AG04449 (cell line): ENCODE measurements at places on chromosomes 16 and 17.

GRCh38 chr17:40284085-40284713, 3.5 kb upstream of the CDC6 start:
- peak; percentile 78 for DNase-seq

- DNase-seq, result no peak
Measured at GRCh38 chr16:88144028-88144511, 192.8 kb downstream of the BANP start.

DNA sequence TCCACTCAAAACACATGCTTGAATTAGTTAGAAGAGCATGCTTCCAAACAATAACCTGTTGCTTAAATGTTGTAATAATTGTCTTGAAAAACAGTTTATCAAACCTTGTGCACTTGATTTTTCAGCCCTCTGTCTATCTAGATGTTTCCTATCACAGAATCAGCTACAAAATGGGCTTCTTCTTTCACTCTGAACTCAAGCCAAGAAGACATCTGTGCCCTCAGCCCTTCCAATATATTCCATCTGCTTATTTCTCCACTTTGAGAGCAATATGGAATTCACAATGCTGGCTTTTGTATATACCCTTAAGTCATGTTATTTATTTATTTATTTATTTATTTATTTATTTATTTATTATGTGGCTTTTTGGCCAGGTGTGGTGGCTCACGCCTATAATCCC, 234.2 kb downstream of the TOX3 start:
- DNase-seq, result no peak

DNA sequence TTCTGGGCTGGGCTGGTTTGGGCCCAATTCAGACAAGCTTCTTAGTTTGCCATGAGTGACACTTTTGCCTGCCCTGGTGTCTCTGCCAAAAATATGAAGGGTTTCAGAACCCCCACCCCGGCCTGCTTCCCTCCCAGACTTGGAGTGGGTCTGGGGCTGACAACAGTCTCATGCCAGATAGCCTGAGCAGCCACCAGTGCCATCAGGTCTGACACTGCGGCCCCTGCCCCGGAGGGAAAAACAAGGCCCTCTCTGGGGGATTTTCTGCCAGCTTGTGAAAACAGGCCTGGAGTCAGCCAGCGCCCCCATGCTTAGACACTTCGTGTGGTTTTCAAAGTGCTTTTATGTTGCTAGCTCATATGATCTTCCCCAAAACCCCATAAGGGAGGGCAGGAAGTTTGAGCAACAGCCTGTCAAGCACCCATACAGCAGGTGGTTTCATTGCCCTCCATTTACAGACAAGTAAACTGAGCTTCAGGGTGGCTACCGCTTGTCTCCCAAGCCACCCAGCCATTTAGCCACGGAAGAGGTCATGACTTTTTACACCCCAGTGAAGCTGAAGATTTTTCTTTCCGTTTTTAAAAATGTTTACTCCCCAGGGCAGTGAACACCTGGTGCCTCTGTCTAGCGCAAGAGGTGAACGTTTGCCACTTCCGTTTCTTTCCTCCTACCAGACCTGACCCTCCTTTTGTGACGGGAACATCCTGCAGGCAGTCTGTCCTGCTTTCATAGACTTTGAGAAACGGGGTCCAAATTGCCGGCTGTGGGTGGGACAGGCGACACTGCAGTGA, 300.6 kb downstream of the SEC14L1 start:
- DNase-seq, result no peak

- DNase-seq, result no peak
Measured at GRCh38 chr16:48817032-48817431, 207.1 kb upstream of the N4BP1 start.

- no peak for DNase-seq
Measured at GRCh38 chr17:65418622-65419021, 142.8 kb downstream of the AXIN2 start.

- DNase-seq, result peak; percentile 12
Measured at GRCh38 chr16:1745900-1746692, 25.2 kb downstream of the NME3 start.

DNA sequence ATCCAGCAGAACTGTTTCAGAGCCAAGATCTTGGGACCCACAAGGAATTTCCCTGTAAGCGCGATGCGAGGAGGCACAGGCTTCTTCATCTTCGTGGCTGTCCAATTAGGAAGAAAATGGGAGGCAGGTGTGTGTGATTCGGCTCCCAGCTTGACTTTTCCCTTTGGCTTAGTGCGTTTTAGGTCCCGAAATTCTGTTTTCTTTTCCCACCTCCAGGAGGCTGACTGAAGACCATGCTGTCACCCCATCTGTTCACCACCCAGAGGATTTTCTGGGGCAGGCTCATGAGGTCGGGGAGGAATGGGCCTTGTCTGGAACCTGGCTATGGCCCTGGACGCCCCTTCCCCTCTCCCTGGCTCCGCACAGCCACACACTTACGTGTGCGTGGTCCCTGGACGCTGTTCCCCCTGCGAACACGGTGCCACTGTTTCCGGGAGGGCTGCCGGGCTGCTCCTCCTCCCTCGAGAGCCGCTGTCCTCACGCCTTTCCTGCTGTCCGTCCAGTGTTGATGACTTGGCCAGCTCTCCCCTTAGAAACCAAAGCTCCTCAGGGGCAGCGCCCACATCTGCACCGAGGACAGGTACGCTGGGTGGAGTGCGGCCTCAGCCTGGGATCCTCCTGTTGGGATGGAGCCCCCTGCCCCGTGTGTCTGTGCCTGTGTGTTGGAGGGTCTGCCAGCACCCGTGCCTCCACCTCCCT, 2.7 kb upstream of the PABPN1L start:
- DNase-seq, result no peak

DNA sequence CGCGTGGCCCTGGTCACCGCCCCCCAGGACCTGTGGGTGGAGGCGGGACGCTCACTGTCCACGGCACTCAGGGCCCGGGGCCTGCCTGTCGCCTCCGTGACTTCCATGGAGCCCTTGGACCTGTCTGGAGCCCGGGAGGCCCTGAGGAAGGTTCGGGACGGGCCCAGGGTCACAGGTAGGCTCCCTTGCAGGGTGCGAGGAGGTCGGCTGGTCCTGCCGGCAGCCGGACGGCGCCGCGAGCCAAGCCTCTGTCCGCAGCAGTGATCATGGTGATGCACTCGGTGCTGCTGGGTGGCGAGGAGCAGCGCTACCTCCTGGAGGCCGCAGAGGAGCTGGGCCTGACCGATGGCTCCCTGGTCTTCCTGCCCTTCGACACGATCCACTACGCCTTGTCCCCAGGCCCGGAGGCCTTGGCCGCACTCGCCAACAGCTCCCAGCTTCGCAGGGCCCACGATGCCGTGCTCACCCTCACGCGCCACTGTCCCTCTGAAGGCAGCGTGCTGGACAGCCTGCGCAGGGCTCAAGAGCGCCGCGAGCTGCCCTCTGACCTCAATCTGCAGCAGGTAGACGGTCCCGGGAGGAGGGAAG, 1.3 kb downstream of the GUCY2D start:
- no peak for DNase-seq

DNA sequence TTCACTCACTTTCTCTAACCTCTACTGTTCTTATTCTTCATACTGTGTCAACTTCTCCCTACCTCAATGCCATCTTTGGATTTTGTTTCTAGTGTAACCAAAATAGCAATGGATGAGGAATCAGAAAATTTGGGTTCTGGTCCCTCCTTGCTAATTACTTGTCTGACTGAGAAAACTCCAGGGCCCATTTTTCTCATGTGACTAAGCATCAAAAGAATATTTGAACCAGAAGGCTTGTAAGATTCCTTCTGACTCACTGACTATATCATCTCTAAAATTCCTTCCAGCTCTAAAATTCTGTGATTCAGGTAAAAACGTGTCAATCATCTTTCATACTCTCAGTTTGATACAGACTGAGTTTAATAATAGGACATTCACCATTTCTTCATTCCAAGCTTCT, 57.9 kb downstream of the BRIP1 start:
- peak; percentile 50 for DNase-seq

DNA sequence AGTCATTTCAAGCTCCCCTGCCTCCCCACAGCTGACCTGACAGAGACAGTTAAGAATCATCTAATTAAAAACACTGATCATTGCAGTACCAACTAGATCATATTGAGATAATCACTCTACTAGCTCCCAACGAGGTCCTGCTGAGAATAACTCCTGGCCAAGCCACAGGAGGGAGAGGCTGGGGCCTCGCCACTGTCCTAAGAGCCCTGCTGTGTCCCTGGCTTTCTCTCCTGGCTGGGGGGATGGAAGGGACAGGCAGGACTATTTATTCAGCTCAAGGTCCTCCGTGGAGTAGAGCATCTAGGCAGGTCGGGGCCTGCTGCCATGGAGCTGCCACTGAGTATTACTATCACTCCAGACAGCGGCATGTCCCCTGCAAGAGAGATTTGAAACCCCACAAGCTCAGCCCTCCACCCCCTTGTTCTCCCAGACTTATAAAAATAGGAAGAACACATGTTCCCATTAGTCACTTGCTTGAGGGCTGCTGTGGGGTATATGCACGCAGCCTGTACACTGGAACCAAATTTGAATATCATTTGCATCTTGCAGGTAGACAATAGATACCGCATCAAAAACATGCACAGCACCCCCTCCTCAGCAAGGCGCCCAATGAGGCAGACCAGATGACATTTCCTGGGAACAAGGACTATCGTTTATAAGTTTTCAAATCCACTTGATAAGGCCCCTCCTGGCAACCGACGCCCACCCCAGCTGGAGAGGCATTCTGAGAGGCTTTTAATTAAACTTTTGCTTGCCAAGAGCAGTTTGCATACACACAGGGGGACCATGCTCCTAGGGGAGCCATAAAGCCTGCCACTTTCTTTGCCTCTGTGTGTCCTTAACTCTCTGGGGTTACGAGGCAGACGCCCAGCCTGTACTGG, 385.2 kb upstream of the ZFHX3 start:
- DNase-seq, result no peak

GRCh38 chr16:50697881-50698767, 4.7 kb downstream of the NOD2 start:
- no peak for DNase-seq

GRCh38 chr17:75242461-75243042, 18.9 kb downstream of the GGA3 start:
- DNase-seq, result no peak

GRCh38 chr16:74758801-74759200, 15.8 kb downstream of the FA2H start:
- DNase-seq, result no peak

DNA sequence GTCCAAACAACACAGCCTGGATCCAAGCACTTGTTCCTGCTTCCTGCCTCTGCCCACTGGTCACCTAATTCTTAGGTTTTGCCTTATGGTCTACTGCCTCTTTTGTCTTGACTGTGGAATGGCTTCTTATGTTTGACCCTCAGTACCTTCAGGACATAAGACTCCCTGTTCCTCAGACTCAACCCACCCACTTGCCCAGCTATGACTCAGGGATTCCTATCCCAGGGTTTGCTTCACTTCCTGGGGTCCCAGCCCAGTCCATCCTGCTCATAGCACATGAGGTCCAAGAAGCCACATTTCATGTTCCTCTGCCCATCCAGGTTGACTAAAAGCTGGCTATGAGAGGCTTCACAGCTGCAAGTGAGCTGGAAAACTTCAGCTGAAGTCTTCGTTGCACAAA, 320.9 kb upstream of the CDH5 start:
- no peak for DNase-seq

DNA sequence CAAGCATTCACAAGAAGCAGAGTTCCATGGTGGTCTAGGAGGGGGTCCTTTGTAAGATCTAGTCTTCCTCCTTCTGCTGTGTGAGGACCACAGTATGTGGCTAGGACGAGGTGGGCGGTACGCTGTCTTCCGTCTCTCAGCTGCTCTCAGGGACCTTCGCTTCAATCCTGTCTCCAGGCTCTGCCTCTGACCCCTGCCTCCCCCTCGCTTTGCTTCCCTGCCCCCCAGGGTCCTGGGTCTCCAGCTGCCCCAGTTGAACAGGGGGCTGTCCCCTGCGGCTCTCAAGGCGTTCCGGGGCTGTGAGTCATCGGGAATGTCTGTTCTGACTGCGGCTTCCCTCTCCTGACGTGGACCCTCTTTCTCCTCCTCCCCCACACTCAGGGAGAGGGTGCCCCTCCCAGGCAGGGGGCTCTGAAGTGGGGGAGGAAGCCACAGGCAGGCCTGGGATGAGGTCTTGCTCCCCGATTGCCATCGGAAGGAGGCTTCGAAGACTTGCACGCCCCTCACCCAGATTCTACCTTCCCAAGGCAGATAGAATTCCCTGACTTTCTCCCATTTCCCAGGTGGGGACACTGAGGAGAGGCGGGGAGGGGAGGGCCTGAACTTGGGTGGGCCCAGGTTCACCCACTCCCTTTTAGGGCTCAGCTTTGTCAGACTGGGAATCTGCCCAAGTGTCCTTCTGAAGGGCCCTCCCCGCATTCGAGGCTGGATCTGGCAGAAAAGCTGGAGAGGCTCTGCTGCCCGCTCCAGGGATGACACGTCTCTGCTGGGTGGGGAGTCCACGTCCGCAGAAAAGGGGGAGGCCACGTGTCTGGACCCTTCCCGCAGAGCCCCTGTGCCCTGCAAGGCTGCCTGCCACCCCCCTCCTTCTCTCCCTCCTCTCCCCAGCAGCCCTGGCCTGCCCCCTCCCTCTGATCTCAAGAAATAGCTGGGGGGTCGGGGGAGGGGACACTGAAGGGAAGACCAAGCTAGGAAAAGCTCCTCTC, 9.1 kb upstream of the COL1A1 start:
- DNase-seq, result peak; percentile 94

GRCh38 chr16:54317101-54317611, 30.6 kb upstream of the IRX3 start:
- no peak for DNase-seq

GRCh38 chr17:38797158-38797490, 2.2 kb downstream of the PIP4K2B start:
- no peak for DNase-seq

DNA sequence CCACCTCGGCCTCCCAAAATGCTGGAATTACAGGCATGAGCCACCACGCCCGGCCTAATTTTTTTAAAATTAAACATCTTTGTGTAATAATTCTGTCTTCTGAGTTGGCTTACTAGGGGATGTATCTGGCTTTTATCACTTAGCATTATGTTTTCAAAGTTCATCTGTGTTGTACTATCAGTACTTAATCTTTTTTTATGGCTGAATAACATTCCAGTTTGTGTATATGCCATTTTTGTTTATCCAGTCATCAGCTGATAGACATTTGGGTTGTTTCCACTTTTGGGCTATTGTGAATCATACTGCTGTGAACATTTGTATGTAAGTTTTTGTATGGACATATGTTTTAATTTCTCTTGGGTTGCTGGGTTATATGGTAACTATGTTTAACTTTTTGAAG, 69.0 kb downstream of the CHD9 start:
- no peak for DNase-seq
